ENCODE measurements at places on chromosomes 13 and 19.
A peak's percentile ranks its signal among the peaks of the same experiment; 100 is the strongest.

DNA sequence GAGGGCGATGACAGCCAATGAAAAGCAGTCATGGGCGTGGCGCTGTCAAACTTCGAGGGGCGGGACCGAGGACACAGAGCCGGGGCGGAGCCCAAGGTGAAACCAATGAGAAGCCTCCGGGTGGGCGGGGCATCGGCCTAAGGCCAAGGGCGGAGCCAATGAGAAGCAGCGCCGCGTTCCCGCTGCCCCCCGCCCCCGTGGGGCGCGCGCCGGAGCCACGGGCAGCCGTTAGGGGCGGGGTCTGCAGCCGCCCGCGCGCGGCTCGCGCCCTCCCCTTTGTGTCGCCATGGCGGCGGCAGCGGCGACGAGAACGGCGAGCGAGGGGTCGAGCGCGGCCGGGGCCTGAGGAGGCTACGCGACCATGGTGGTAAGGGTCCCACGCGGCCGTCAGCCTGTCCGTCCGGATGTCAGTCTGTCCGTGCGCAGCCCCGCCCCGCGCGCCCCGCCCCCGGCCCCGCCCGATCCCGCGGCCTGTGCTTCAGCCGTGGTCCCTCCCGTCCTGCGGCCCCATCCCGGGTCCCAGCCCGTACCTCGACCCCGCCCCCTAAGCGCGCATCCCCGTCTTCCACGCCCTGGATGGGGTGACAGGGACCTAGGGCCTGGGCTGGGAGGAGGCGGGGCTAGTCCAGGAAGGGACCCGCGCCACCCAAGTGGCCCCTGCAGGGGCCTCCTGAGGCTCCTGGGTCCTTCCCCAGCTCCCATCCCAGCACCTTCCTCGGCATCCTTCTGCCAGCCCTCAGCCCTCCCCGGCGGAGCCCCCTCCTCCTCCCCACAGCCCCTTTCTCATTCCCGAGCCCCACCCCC is at the start of gene ARHGAP33:
TSS of gene ARHGAP33 (plus strand) at position 267 of the 804 bp plus-strand sequence. CDS start at position 362, 95 bp downstream.
- ATAC-seq: peak; percentile 90

- ATAC-seq: peak; percentile 47
These were observed 31.4 kb downstream of the SCGB2B2 start for GRCh38 chr19:34645551-34645950.

DNA sequence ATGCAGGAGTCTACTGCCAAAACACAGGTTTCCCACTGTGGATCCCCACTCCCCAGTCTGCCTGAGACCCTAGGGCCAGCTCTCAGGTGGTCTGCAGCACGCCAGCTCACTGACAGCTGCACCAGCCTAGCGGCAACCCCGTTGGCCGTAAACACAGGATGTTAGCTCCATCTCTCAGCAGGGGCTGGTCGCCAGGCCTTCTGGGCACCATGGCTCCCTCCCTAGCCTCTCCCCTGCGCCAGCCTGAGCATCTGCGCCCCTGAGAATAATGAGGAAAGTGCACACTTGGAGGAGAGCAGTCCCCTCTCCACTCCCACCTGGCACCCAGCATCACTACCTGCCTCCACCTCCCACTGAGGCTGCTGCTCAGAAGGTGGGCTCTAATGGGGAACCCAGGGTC is 20.8 kb upstream of the EPHX3 start:
- no peak for ATAC-seq

DNA sequence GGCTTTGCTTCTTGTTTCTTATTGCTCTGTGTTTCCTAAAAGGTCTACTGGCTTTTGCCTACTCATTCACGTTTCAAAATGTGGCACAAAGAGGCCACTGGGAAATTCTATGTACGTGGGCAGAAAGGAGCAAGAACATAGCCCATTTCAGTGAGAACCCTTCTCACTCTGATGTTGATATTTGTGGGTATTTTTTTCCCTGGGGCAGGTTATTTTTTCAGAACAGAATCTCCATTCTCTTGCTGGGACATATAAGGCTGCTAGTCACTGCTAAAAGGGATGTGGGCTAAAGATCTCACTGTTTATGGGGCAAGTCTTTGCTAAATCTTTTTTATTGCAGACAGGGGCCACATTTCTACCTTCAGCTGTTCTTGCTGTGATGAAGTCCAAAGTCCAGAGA is 27.1 kb downstream of the EDNRB start:
- ATAC-seq: no peak

DNA sequence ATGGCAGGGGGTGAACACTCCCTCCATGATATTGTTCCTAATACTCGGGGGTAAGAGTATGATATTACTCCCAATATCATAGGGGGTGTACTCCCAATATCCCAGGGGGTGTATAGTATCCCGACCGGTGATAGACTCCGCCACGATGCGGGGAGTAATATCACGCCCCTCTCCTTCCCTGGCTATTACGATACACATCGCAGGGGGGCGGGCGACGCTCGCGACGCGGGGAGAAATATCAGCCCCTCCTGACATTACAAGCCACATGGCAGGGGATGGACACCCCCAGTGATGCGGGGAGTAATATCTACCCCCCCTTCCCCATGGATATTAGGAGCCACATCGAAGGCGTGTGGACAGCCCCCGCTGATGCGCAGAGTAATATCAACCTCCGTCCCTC is 3.2 kb upstream of the RGCC start:
- no peak for ATAC-seq

GRCh38 chr13:52164989-52165388 is 5.6 kb upstream of the NEK3 start:
- no peak for ATAC-seq

DNA sequence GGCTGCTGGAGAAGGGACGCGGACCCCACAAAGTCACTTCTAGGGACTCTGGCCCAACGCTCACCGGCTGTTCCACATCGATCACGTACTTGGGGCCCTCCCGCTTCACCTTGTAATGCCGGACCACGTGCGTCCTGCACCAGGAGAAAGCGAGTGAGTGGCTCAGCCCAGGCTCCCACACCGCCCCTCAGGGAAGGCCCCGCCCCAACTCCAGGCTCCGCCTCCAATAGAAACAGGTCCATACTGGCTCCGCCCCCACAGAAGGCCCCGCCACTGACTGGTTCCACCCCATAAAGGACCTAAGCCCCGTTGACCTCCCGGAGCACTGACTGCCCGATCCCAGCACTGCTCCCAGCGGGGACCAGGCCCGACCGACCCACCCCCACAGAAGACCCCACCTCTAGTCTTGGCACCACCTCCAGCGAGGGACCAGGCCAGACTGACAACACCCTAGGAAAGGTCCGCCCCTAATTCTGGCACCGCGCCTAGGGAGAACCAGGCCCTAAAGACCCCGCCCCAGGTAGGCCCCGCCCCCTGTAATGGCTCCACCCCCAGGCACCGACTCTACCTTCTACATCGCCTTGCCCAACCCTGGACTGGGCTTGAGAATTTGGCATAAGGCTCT is 11.3 kb downstream of the STAP2 start:
- ATAC-seq: peak; percentile 82

DNA sequence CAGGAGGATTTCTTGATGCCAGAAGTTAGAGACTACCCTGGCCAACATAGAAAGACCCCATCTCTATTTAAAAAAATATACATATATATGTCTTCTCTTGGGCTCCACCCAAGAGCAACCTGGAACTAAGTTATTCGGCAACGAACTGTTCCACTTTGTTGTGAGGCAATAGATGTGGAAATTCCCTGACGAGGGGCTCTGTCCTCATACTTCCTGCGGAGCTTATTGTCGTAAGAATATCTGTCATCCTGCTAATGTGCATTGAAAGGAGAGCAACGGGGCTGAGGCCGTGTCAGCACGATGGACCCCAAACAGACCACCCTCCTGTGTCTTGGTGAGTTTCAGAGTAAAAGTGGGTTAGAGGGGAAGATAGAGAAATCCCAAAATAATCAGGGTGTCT is at the start of gene FCAR:
TSS of gene FCAR (plus strand) at position 246 of the 400 bp plus-strand sequence. CDS start at position 301, 55 bp downstream.
- ATAC-seq: no peak

GRCh38 chr13:44471686-44472085 is 98.1 kb downstream of the SERP2 start:
- peak; percentile 78 for ATAC-seq

GRCh38 chr13:42751693-42752092 is 29.7 kb upstream of the FAM216B start:
- ATAC-seq: no peak

DNA sequence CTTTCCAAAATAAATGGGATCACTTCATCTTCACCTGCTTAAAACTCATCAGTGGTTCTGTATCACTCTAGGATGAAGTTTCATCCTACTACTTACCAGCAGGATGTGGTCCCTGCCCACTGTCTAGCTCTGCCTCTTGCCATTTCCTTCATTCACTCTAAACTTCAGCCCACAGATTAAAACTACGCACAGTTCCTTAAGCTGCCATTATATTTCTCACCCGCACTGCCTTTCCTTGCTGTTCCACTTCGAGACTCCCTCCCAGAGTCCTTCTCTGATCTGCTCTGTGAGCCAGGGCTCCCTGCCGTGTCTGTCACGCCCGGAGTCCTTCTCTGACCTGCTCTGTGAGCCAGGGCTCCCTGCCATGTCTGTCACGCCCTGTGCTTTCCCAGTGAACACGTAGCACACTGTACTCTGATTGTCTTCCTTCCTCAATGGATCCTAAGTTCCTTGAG is 52.0 kb upstream of the NPAS1 start:
- no peak for ATAC-seq

- peak; percentile 61 for ATAC-seq
These were observed 3.3 kb downstream of the CFD start for GRCh38 chr19:862581-863314.

- ATAC-seq: peak; percentile 54
These were observed 49.5 kb upstream of the FRY start for GRCh38 chr13:31982124-31982523.

GRCh38 chr19:14198384-14199376 is 7.3 kb downstream of the ADGRL1 start:
- no peak for ATAC-seq

- ATAC-seq: peak; percentile 66
These were observed 28.4 kb downstream of the TMTC4 start for GRCh38 chr13:100646030-100646673.

- ATAC-seq: no peak
These were observed 23.0 kb downstream of the TUBA3C start for GRCh38 chr13:19158526-19159174.

DNA sequence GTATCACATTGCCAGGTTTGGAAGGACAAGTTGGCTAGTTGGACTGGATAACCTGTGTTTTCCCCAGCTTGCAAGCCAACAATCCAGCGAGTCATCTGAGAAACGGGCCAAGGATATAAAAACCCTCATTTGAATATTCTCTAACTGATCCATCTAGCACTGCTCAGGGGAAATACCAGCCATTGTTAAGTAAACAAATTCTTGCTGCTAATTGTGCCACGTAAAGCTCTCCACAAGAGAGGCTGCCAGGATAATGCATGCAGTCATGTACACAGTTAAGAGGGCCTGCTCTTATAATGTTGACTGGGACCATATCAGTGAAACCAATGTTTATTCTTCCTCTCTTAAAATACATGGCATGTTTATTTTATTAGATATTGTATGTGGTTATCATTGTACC is 663.2 kb upstream of the SGCG start:
- ATAC-seq: no peak

DNA sequence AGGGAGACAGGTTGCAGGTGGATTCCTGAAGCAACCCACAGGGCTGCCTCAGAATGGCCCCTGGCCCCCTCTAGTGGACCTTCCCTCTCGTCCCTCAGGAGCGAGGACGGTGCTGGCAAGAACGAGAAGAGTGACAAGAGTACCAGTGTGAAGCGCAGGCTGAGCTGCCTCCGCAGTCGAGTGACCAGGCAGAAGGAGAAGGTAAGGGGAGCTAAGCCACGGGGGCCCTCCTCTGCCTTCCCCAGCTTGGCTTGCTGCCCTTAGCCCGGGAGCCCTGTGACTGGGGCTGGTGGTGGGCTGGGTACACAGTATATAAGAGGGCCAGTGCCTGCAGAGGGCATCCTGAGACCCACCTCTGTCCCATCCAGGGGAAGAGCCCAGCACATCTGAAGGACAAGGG is 34.0 kb downstream of the ARHGEF18 start:
- ATAC-seq: no peak

DNA sequence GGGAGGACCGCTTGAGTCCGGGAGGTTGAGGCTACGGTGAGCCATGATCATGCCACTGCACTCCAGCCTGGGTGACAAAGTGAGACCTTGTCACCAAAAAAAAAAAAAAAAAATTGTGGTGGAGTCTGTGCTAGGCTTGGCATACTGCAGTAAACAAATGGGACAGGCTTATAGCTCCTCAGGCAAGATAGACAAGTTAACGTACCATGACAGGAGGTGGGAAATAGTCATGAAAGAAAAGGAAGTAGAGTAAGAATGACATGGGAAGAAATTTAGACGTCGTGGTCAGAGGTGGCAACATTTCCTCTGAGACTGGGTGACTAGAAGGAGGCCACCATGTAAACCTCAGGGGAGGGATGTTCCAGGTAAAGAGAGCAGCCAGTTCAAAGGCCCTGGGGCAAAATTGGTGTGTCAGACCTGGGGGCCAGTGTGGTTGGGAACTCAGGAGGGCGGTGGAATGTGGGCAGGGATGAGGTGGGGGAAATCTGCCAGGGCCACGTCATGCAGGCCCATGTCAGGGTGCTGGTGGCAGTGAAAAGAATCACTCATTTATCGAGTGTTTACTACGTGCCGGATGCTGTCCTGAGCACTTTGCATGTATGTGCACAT is 5.6 kb downstream of the SNRPA start:
- ATAC-seq: no peak

DNA sequence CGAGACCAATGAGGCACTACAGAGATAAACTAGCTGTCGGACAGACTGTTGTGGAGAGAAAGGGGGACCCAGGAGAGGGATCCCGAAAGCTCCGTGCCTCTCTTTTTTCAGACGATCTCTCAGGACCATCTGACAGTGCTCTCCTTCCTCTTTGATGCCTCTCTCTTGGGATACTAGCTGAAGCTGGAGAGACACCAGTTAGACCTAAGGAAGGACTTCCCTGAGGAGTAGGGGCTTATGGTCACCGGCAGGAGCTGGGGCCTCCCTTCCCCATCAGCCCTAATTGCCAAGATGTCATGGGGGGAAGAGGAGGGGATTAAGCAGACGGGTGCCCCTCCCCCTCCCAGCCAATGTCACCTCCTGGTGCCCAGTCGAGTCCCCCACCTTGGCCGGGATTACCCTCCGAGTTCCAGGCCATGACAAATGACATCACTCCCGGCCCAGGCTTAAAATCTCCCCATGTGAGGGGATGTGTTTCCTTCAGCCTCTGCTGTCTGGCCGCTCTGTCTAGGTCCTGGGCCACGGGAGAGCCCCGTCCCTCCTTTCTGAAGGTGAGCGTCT is at the start of gene CRX:
TSS of gene CRX (plus strand) at position 478 of the 561 bp plus-strand sequence. CDS start 12,507 bp downstream, outside the sequence.
- ATAC-seq: no peak

- no peak for ATAC-seq
These were observed 62.3 kb downstream of the CHST8 start for GRCh38 chr19:33683881-33684537.

DNA sequence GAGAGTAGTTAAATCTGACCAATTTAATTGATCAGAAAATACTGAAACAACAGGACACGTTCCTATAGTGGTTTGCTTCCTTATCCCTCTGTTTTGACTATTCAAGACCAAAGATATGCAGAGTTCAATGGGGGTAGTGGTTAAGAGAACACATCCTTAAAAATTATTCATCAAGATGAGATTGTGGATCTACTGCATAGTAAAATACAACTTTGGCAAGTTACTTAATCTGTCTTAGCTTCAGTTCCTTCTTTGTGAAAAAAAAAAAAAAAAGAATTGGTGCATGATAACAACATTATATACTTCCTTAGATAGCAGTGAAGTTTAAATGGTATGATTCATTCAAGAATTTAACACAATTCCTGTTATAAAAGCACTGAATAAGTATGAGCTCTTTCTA is 552.1 kb downstream of the DCT start:
- ATAC-seq: no peak

Data from SK-N-SH treated with all-trans-retinoic acid at 6 μM for 48 hours (cell line).